ENCODE measurements at places on chromosomes 13 and 19.

GRCh38 chr19:35142606-35143230 is 337 bp upstream of the FXYD7 start:
- DNase-seq, result peak; percentile 55

DNA sequence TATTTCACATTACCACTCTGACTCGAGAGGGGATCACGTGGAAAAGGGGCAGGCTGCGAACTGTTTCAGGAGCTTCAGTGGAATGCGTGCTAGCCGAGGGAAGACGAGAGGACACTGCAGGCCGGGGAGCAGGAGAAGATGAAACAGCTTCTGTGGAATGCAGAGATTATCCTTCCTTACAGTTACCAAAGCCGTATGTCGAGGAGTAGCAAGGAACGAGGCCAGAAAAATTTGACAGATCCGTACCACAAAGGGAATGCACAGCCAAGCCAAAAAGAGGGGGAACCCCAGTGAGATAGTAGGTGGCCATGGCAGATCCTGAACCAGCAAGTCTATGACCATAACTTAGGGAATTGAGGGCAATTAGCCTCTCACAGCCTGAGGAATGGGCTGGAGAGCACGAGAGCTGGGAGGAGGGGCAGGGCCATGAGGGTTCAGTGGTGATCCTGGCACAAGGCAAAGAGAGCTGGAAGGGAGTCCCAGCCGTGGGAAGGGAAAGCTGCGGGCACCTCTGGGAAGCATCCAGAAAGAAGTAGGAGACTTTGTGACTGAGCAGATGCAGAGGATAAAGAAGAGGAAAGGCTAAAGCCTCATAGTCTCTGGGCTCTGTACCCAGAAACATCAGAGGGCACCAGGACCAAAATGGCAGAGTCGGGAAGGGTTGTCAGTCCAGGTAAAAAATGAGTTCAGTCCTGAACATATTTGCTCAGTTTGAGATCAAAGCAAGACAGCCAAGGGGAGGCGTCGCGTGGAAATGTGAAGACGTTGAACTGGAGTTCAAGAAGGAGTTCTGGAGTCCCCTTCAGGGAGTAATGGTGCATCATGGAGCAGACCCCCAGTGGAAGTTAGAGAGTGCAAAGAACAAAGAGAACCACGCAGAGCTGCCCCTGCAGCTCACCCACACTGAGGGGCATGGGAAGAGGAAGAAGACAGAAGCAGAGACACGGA is 5.1 kb downstream of the COL4A1 start:
- DNase-seq, result no peak

DNA sequence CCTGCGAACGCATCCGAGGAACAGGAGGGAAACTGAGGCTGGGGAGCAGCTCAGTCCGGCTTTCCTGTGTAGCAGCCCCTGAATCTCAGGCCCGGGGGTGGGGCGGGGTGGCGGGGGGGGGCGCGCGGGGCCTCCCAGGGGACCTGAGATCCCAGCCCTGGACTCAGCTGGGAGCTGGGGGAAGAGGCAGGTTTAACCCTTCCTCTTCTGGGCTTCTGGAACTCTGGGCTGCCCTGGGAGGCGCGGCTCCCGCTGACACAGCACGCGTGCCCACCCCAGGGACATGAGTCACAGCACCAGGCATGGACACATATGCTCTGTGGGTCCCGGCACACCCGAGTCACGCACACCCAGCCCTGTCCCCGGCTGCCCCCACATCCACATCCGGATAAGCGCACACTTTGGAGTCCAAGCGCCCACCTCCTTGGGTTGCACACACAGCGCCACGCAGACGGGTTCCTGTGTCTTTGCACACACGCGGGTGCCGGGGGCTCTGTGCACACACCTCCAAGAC is 3.5 kb upstream of the CIRBP start:
- DNase-seq, result no peak

DNA sequence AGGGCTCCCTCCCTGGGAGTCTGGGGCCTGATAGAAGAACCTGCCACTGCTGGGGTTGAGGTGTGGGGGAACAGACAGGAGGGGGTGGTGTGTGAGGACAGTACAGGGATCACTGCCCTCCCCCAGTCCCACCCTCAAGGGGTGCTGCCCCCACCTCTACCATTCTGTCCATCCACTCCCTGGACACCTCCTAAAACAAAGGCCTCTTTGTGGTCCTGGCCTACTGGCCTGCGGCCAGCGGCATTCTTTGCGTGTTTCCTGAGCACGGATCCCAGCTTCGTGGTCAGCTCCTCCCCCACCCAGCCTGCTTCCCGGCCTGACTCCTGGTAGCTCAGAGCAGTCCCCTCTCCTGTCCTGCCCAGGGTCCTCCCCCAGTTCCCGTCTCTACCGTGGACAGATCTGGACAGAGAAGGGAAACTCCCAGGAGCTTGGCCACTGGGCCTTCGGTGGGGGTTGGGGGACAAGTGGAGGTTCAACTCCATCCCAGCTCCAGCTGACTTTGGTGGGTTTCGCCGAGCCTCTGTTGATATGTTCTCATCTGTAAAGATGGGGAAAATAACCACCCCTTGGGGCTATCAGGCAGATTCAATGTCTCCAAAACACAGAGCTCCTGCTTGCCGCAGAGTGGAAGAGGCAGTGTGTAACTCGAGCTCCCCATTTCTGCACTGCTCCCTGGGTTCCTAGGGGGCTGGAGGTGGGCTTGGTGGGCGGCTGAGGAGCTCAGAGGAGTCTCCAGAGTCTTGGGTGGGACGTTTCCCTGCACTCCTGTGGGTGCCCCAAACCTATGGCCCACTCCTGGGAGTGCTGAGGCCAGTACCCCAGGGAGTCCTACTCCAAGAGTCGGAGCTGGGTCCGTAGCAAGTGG is 48.7 kb downstream of the LYL1 start:
- DNase-seq, result peak; percentile 7

DNA sequence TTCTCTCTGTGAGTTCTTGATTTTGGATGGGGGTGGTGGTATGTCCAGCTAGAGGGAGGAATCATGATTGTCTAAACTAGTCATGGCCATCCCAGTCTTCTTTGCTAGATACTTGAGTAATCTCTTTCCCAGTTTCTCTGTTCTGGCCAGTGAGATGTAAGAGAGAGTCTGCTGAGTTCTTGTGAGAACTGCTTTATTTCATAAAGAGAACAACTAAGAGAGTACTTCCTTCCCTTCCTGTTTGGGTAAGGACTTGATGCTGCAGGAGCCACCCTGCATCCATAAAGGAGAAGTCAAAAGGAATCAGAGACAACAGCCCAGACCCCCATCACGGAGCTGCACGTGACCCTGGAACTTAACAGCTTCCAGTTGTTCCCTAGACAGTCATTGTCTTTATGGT is 3.0 kb upstream of the RASL11A start:
- DNase-seq, result no peak

- no peak for DNase-seq
Measured at GRCh38 chr13:52686376-52686775, 33.7 kb downstream of the SUGT1 start.

All from DMS79 treated with DMSO at 0.1 percent for 48 hours (cell line).